ENCODE measurements at places on chromosomes 12 and 14.

GRCh38 chr12:62737188-62737587, 197.8 kb downstream of the PPM1H start:
- DNase-seq = no peak

DNA sequence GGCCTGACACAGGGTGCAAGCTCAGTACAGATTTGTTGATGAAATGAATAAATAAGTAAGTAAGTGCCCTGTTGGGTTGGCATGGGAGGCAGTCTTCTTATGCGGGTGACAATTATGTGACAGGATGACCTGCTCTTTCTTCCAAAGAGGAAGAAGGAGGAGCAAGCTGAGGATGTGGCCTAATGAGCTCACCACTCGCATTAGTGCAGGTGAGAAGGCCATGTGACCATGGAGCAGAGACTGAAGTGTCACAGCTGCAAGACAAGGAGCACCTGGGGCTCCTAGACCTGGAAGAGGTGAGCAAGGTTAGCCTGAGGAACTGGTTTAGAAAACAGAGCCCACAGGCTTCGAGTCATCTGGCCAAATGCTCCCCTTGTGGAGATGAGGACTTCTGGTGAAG, 34.9 kb downstream of the LRTM2 start:
- no peak for DNase-seq

DNA sequence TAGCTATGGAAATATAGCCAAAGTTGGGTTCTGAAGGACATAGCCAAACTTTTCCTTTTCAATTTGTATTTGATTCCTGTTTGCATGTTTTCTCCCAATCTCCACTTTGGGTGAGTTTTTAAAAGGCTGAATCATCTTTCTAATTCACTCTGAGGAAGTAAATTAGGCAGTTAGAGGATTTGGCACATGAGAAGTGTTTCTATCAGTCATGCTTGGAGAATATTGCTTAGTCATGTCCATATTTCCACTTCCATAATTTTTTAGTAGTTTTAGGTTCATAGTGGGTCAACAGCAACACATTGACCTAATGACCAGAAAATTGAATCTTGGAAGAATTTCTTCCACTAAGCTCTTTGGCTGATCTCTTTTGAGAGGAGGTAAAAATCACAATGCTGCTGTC, 21.8 kb downstream of the IRAK3 start:
- DNase-seq = no peak

- peak; percentile 34 for DNase-seq
Measured at GRCh38 chr14:49879646-49880204, 13.2 kb upstream of the ARF6 start.

- DNase-seq = no peak
Measured at GRCh38 chr14:102591372-102591943, 991 bp upstream of the RCOR1 start.

- DNase-seq = no peak
Measured at GRCh38 chr14:85122690-85123089, 407.3 kb upstream of the FLRT2 start.

- no peak for DNase-seq
Measured at GRCh38 chr12:21438643-21439042, 1.2 kb downstream of the PYROXD1 start.
